MV-4-11 (cell line): ENCODE measurements at places on chromosomes 7 and 10.
A peak's percentile ranks its signal among the peaks of the same experiment; 100 is the strongest.

- DNase-seq: no peak
These were observed 9.4 kb downstream of the CLDN12 start for GRCh38 chr7:90412458-90413184.

- no peak for DNase-seq
These were observed 170.5 kb downstream of the SEPTIN7 start for GRCh38 chr7:35971133-35971891.

- no peak for DNase-seq
These were observed 9.3 kb upstream of the PAPOLB start for GRCh38 chr7:4871056-4871680.

DNA sequence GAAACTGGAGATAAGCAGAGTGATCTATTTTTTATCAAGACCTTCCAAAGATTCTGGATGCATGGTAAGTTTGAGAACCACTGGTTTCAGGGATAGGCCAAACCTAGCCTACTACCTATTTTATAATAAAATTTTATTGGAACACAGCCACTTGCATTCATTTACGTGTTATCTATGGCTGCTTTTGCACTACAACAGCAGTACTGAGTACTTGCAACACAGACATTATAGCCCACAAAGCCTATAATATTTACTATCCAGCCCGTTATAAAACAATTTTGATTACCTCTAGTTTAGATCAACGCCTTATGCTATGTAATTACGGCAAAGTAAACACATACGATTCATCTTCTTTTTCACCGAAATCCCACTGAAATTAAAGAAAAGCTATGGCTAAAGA is 18.4 kb downstream of the STEAP1 start:
- DNase-seq: no peak

- peak; percentile 20 for DNase-seq
These were observed 208.4 kb downstream of the ACTR3B start for GRCh38 chr7:152967958-152968357.

GRCh38 chr7:11374629-11375028 is 401.0 kb downstream of the PHF14 start:
- DNase-seq: no peak
